Fibroblast of the conjunctiva (primary cell): ENCODE measurements at places on chromosomes 3 and 15.
A peak's percentile ranks its signal among the peaks of the same experiment; 100 is the strongest.

DNA sequence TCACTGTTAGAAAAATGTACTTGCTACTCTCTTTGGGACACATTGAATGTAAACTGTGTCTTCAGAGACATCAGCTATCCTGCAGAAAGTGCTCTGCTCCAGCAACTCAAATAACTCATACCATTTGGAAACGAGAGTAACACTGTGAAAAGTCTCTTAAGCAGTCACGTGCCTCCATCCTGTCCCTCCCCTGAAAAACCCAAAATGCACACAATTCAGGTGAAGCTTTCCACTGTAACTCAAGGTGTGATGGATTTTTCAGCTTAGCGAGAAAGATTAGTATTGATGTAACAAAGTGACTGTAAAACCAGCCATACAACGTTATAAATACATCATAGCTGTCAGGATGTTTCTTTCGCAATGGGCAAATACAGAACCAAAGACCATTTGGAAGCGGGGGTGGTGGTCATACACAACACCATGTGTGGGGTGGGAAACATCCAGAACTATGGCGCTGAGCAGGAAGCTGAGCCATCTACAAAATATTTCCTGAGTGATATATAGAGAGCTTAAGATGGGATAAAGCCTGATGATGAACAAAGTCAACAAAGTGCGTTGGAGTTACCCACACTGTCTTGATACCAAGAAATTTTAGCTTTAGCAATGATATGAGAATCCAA lies 332.3 kb downstream of the FOXP1 start:
- DNase-seq = no peak

DNA sequence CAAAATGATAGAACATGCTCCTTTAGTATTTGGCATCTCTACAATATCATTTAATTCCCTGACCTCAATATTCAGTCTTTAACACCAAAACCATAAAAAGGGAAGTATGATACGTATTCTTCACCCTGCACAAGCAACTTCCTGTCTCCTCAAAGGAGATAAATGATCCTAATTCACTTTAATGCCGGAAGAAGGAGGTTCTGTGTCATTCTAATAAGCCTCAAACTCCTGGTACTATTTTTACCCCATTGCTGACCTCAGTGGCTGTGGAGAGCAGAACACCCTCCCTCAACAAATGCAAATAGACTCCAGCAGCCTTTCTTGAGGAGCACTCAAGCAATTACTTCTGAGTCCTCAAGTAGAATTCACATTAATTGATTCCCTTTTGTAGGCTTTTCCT lies 173.3 kb downstream of the TMEM108 start:
- no peak for DNase-seq

GRCh38 chr15:83248151-83249029 lies 36.1 kb downstream of the BNC1 start:
- peak; percentile 58 for DNase-seq

GRCh38 chr3:126053513-126053912 lies 30.4 kb downstream of the SLC41A3 start:
- DNase-seq = no peak

DNA sequence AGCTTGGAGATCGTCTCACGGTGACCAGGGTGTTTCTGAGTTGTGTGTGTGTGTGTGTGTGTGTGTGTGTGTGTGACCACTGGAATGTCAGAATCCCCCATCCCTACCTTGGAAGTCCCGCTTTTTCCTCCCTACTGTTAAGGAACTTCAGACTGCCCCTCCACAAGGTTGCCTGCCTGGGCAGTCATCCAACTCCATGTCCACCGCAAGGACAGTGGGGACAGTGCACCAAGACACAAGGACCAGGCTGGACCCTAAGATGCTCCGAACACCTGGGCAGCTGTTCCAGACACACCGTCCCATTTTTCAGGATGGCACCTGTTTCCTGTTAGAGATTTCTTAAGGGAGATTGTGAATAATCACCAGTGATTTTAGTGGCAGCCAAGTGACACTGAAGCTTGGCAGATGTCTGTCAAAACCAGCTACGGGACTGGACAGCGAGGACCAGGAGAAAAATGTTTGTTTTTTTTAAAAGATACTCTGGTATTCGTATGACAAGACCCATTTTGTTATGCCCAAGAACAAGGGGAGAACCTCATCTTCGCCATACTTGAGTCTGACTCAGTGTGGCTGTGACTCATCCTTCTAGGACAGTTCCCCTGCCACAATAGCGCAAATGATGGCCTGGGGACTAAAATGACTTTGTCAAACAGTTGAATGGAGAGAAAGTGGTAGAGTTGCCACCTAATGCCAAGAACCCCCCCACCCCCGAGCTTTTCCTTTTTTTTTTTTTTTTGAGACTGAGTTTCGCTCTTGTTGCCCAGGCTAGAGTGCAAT lies 15.5 kb downstream of the PAQR9 start:
- DNase-seq = no peak

GRCh38 chr3:79367066-79367465 lies 400.7 kb downstream of the ROBO1 start:
- no peak for DNase-seq

GRCh38 chr3:17632401-17633100 lies 109.9 kb downstream of the TBC1D5 start:
- peak; percentile 43 for DNase-seq

- DNase-seq = no peak
Observed at GRCh38 chr3:87148020-87148419, 79.1 kb upstream of the CHMP2B start.

DNA sequence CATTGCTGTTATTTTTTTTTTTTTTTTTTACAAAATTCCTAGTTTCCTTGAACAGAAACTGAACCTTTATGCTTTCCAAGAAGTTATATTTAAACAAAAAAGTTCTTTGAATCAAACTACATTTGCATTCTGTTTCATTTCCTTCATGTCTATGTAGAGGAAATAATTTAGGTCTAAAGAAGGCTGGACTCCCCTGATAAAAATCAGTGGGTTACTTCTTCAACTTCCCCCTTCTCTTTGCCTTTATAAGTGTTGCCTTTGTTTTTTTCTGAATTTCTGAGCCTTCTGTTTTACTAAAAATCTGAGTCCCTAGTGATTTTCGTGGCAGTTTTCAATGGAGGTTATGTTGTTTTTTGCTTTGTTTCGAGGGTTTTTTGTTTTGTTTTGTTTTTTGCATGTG lies 152.8 kb downstream of the CHDH start:
- no peak for DNase-seq

- DNase-seq = no peak
Observed at GRCh38 chr15:49620199-49620598, 419 bp downstream of the FAM227B start.

DNA sequence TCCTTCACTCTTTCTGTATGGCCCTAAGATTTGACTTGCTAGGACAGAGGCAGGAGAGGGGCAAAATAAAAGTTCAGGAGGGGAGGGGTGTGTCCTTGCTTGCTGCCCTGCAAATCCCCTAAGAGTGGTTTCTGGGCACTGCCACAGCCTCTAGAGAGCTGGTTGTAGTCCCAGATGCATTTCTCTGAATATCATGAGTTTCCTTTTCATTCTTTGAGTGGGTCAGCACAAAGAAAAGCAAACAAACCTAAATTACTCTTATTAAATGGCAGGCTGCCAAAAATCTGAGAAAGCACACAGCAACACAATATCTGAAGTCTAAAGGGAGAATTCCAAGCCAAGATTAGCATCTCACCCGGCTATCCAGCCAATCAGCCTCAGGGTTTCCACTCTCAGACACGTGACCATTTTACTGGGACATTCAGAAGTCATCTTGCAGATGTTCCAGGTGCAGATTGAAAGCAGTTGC lies 919.3 kb downstream of the TUSC7 start:
- peak; percentile 93 for DNase-seq

DNA sequence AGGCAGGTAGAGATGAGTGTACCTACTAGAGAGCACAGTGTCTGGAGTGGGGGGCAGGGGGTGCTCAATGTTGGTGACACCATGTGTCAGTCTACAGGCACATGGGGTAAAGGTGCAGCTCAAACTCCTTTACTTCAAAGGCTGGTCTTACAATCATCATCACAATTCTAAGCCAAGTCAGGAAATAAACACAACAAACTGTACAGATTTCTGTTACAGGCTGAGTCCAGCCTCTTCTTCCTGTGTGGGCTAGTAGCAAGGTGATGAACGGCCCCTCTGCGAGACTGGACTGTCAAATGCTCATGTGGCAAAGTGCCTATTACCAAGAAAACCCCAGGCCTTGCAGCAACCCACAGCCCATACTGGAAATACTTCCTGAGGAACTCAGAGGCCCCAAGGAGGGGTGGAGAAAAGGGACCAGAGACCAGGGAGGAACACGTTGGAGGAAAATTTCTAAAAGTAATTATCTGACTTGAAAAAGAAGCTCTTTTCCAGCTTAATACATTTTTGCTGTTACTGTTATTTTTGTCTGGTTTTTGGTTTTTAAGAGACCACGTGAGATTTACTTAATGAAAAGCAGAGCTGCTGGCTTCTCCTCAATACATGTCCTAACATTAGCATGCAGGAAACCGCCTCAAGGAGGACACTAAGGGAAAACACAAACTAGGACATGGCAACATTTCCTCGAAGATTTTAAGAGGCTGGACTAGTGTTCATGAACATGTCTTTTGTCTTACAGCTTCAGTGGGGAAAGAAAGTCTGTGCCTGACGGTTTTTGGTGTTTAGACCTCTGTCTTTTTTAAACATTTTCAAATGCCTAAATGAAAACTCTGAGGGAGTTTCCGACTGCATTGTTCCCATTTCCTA lies 29.5 kb downstream of the TBC1D2B start:
- DNase-seq = peak; percentile 64

DNA sequence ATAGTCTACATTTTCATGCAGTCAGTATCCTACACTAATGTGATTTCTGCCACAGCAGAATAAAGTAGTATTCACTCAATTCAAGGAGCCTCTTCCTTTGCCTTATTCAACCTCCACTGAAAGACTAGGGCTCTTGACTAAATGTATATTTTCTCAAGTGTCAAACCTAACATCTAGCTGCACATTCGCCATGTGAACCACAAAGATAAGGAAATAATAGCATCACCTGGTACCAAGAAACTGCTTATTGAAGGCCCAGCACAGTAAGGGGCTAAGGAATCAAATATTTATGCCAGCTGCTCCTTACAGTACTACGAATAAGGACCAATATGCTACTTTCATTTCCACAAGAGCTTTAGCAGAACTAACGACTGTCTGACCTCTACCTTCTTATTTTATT lies 1.3 kb downstream of the SRP14 start:
- no peak for DNase-seq

DNA sequence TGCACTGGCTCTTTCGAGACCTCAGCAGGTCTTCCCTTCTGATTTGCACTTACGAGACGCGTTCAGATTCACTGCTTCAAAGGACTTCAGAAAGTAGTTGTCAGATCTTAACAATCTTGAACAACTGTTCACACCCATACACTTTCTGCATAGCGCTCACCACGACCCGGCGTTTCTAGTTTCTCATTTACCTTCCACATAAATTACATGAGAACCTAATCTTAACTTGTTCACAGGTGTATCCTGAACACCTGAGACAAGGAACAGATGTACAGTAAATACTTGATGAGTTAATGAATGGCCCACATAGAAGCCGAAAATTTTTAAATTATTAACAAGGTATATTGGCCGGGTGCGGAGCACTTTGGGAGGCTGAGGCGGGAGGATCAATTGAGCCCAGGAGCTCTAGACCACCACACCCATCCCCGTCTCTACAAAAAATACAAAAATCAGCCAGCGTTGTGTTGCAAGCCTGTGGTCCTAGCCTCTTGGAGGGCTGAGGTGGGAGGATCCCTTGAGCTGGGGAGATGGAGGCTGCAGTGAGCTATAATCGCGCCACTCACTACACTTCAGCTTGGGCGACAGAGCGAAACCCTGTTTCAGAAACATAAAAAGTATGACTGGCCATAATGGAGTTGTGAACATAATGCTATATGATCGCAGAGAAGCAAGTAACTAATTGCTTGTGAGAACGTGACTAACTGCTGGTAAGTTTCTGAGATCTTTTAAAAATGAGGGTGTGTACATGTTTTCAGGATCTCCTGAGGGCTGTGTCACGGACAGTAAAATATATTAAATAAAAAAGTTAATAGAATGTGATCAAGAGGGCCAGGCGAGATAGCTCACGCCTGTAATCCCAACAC lies 984 bp upstream of the SMARCC1 start:
- DNase-seq = no peak

GRCh38 chr3:77096966-77097890 lies 57.3 kb downstream of the ROBO2 start:
- DNase-seq = no peak

GRCh38 chr3:36488077-36488789 lies 107.9 kb downstream of the STAC start:
- DNase-seq = no peak

GRCh38 chr3:111694471-111694870 lies 99.3 kb upstream of the ZBED2 start:
- no peak for DNase-seq

DNA sequence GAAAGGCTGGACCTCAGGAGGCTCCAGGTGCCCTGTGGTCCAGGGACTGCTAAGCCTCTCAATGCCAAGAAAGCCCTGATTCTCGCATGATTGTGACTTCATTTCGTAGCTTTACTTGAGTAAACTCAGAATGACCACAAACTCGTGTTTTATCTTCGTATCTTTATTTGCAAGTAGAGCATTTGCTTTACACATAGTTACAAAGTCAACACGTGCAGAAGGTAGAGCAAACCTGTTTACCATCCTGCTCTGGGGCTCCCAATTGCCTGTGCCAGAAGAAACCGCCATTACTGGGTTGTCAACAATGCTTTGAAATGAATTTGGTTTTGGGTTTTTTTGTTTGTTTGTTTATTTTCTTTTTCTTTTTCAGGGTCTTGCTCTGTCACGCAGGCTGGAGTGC lies 5.8 kb upstream of the MESP1 start:
- DNase-seq = no peak

- DNase-seq = no peak
Observed at GRCh38 chr3:165336786-165337185, 140.6 kb upstream of the SLITRK3 start.

GRCh38 chr15:23855947-23856346 lies 168.8 kb upstream of the NDN start:
- no peak for DNase-seq

- no peak for DNase-seq
Observed at GRCh38 chr15:55194256-55194655, 2.5 kb downstream of the RSL24D1 start.

DNA sequence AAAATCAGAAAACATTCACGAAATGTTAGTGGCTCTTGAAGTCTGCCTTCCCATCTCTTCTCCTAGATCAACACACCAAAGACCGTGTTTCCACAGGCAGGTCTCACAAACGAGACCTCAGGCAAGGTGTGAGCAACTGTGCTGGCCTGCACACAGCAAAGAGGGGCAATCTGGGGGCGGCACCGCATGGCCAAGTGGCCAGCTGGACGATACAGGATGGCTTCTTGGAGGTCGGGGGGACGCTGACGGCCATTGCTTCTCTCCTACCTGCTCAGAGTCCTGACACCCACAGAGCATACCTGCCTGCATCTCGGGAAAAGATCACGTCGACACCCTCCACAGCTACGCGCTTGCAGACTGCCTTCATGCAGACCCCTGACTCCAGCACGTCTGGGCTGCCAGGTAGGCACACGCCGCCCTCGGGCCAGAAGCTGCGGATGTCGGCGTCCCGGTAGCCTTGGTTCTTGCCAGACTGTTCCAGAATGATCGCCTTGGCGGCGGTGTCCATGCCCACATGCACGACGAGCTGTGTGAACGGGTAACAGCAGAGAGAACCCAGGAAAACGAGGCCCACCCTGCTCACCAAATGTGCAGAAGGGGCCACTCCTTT lies 38.4 kb downstream of the PGPEP1L start:
- DNase-seq = no peak
